ENCODE measurements at places on chromosomes 13 and 19.

DNA sequence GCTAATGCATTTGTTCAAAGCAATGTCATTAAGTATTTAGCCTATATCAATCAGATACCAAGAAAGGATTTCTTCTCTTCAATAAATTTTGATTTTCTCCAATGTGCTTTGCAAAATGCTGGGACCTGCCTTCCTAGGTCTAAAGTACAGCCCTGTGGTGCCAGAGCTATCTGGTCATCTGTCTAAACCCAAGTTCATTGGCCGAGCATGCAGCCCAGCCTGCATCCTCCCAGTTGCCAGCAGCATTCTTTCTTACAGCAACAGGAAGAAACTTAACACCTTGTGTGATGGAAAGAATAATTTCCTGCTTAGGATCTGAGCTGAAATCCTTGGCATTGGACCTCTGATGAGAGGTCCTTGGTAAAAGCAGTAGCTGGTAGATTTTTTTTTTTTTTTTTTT is 310.0 kb downstream of the RBM26 start:
- no peak for DNase-seq

GRCh38 chr19:20472854-20473253 is 92.7 kb downstream of the ZNF737 start:
- DNase-seq, result no peak

- DNase-seq, result no peak
Measured at GRCh38 chr19:54191011-54191810, at the start of gene TSEN34. TSS of gene TSEN34 (plus strand) at chr19:54191308. CDS start at chr19:54191365, 57 bp downstream.

- no peak for DNase-seq
Measured at GRCh38 chr19:1979017-1979416, 36.5 kb downstream of the BTBD2 start.

GRCh38 chr13:83377491-83377890 is 504.8 kb downstream of the SLITRK1 start:
- DNase-seq, result no peak

Measured in cerebellar nuclear complex (tissue), 1 donor.